C1 segment of cervical spinal cord (tissue), 14 donors: ENCODE measurements at places on chromosomes 12 and 14.

DNA sequence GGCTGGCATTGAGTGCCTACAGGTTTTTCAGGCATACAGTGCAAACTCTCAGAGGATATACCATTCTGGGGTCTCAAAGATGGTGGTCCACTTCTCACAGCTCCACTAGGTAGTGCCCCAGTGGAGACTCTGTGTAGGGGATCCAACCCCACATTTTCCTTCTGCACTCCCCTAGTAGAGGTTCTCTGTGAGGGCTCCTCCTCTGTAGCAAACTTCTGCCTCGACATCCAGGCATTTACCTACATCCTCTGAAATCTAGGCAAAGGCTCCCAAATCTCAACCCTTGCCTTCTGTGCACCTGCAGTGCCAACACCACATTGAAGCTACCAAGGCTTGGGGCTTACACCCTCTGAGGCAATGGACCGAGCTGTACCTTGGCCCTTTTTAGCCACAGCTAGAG is 179.2 kb downstream of the CCDC91 start:
- DNase-seq = no peak

DNA sequence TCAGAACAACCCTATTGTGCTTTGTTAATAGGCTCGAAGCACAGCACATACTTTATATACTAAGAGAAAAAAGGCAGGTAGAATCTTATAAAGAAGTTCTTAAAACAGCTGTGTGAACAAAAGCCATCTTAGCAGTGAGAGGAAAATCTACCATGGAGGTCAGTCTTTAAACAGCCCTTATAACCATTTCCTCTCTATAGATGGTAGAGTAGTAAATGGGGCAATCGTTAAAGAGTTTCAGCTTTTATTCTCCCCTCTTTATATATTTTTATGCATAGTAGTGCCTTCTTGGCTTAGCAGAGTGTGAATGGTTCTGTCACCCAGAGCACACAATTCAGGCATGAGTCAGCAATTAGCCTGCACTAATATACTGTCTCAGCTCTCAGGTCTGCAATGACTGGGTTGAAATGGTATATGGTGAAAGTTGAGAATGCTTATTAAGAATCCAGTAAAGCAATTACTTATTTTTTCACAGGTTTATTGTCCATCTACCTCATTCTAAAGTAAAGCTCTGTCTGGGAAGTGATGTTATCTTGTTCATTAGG is 305.0 kb downstream of the NELL2 start:
- DNase-seq = no peak

- DNase-seq = no peak
Measured at GRCh38 chr12:45168976-45169375, 46.9 kb upstream of the ANO6 start.

DNA sequence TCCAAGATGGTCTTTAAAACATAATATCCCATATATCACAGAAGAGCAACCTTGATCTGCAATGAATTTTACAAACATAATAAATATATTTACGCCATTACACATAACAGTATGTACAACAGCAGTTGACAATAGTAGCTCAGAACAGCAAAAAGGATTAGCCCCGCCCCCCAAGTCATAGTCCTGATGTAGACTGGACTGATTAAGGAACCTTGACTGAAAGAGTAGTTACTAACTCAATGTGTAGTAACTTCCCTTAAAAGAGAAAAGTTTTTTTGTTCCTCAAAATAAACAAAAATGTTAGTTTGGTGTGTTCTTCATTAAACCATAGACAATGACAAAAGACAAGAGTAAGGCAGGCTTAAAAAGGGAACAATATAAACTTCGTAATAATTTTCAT is 44.5 kb downstream of the GTF2A1 start:
- no peak for DNase-seq

DNA sequence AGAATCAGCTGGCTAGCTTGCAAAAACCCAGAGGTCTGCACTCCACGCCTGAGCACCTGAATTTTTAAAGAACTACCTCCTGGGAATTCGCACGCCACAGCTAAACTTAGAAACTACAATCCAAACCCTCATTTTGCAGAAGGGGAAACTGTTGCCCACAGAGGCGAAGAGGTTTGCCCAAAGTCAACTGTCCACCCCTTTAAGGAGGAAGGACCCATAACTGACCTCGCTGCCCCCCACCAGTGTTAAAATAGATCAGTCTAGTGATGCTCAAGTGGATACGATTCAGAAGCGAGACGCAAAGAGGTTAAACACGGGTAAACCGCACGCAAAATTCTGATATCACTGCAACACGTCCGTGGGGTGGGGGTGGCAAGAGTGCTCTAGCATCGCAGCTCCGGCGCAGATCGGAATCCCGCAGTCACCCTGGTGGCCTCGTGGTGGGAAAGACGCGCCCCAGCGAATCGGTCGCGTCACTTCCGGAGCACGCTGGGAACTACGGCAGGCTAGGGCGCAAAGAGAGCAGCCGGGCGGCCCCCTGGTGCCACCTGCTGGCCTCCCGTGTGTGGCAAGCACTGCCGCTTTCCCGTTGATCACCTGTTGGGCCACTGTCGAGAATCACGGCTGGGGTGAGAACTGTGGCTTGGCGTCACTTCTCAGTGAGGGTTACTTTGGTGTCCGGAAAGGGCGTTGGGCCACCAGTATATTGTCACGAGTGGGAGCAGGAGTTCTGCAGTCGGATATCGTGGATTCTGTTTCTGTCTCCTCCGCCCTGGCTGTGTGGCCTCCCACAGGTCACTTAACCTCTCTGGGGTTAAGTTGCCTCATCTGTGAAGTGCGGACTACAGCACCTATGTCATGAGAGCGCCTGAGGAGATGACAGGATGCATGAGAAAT is at the start of gene ALKBH2:
ALKBH2 (minus strand) TSS at position 451 of the 897 bp plus-strand sequence. CDS start 686 bp downstream, outside the sequence.
- DNase-seq = peak; percentile 24
